ENCODE measurements at places on chromosomes 5 and 9.

- DNase-seq: no peak
Measured at GRCh38 chr5:76038212-76038611, 45.0 kb upstream of the SV2C start.

- DNase-seq: no peak
Measured at GRCh38 chr5:15791859-15792258, 291.9 kb downstream of the FBXL7 start.

DNA sequence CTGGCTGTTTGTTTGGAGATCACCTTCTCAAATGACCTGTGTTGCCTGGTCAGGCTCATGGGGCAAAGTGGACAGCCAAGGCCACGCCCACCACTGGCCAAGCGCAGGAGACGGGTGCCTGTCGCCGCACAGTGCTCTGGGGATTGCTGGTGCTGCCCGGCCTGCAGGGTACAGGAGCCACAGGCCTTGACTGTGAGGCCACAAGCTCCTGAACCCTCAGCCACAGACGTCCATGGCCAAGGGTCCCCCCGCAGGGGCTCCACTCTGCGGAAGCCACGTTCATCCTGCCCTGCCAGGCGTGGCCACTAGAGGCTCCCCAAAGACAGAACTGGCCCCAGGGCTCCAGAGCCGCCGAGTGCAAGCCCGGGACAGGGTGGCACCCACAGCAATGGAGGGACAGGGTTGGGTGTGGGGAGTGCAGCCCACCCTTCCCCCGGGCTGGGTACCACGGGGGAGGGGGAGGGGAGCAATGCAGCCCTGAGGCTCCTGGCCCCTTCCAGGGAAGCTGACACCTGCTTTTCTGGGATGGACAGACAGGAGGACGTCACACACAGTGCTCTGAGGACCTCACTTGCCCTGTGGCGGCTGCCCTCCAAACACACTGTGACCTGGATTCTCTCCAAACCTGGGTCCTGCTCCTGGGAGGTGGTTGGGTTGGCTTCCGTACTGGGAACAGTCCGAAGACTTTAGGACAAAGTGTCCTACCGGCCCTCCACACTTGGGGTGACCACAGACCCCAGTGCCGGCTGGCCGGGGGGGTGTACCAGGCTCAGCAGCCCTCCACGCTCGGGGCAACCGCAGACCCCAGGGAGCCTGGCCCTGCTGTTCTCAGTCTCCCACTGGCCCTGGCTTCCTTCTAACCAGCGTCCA, 21.5 kb downstream of the TPPP start:
- no peak for DNase-seq

DNA sequence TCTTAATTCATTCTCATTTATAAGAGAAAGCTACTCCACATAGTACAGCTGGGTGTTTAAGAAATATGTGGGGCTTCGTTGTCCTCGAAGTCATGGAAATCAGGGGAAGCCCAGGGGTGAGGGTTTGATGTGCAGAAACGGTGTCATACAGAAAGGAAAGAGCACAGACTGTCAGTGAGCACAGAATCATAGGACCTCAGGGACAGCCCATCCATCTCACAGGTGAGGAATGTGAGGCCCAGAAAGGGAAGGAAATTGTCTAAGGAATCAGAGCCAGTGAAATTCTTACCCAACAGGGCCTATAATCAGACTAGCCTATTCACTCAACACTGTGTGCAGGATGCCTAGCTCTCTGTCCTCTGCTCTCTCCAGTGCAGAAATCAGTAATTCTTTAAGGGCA, 535.6 kb downstream of the SPOCK1 start:
- no peak for DNase-seq

GRCh38 chr9:107486674-107487520, 2.7 kb downstream of the KLF4 start:
- DNase-seq: no peak

DNA sequence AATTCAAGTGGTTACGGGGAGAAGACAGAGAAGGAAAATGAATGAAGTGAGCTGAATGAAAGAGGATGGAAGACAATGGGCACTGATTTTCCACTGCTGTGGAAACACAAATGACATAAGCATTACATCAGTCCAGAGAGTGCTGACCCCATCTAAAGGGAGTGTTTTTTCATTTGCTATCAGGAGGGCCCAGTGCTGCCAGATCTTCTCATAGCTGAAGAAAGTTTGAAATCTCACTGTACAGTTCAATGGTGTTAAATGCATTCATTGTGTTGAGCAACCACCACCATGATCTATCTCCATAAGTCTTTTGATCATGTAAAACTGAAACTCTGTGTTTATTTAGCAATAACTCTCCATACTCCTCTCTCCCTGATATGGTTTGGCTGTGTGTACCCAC, 41.5 kb upstream of the STARD4 start:
- DNase-seq: no peak

- DNase-seq: no peak
Measured at GRCh38 chr5:92561411-92561959, 1019.5 kb downstream of the NR2F1-AS1 start.

DNA sequence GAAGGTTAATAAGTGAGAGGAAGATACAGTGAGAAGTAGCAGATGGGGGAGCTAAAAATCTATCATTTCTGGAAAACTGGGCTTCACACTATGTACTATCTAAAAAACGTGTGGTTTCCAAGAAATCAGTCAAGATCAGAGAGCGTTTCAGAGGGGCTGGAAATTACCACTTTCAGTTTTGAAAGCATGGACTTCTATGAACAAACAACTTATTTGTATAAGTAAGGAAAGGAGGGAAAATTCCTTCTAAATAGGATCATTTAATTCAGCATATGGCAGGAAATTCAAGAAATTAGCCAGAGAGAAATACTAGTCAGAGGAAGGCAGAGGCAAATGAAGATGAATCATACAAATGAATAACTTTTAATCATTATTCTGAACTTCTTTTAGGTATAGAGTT, 11.3 kb downstream of the TNC start:
- DNase-seq: no peak

DNA sequence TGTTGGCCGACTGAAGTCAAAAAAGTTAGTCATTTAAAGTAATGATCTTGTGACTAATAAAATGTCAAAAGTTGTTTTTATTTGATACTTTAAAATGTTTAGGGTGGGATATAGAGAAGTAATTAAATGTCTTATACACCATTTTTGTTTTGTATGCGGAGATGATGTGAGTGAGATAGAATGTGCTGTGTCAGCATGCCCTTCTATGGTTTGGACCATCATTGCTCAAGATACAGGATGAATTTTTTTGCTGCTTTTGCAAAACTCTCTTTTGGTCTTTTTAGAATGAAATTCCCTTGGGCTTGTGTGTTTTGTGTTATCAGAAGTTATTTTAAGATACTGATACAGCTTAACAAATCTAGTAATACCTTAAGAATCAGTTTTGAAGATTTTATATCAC, 12.5 kb downstream of the SRFBP1 start:
- no peak for DNase-seq

GRCh38 chr5:176817369-176817840, 7.0 kb downstream of the UNC5A start:
- no peak for DNase-seq

GRCh38 chr5:151030379-151030778, 10.0 kb downstream of the GPX3 start:
- DNase-seq: no peak

All from cortex of kidney (tissue), 1 donor.